ENCODE measurements at places on chromosomes 1 and 21.

GRCh38 chr1:56866656-56867055, 12.1 kb downstream of the C8A start:
- DNase-seq = no peak

GRCh38 chr21:46308431-46308830, 15.2 kb downstream of the C21orf58 start:
- no peak for DNase-seq

- no peak for DNase-seq
Observed at GRCh38 chr1:54816130-54816529, 15.0 kb upstream of the TTC22 start.

- no peak for DNase-seq
Observed at GRCh38 chr1:26598890-26599289, 69.3 kb downstream of the RPS6KA1 start.

- DNase-seq = no peak
Observed at GRCh38 chr1:174748586-174748985, 251.2 kb upstream of the CACYBP start.

DNA sequence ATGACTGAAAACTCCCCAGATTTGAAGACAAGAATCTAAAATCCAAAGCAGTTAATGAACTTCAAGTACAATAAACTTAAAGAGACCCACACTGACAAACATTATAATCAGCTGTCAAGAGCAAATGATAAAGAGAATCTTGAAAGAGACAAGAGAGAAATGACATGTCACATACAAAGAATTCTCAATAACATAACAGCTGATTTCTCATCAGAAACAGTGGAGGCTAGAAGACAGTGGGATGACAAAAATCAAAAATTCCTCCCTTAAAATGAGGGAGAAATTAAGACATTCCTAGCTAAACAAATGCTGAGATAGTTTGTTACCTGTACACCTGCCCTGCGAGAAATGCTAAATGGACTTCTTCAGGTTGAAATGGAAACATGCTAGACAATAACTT, 36.0 kb upstream of the COA6 start:
- DNase-seq = no peak

- no peak for DNase-seq
Observed at GRCh38 chr1:1841575-1841995, 49.3 kb downstream of the GNB1 start.
